ENCODE measurements at places on chromosomes 3 and 15.

GRCh38 chr3:195895078-195895860, 13.1 kb downstream of the TNK2 start:
- no peaks in the 10 kb centered on the region for H3K36me3 ChIP-seq
- H3K27me3 ChIP-seq: no peaks in the 10 kb centered on the region

DNA sequence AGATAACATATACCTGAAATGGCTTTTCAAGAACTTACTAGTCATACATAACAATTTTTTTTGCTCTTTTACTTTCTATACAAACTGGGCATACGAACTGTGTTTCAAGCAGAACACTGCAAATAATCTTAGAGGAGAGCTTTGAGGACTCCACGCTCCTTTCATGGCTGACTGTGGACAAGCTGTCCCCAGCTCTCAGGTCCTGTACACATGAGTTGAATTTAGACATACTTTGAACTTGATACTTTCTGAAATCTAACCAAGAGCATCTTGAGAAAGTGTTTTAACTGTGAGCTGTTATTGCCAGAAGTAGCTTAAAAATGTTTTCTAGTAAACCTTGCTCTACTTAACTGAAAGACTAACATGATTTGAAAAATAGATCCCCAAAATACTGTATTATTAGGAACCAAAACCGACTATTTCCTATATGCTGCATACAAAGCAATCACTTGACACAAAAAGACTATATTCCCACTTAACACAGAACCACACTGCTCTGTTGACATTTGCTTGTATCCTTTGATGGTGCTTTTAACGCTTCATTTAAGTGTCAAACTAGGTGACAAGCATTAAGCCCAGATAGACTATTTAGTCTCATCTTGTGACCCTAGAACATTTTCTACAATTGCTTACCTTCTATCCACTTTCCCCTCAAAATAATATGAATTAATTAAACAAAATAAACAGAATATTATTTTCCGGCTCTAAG, 755.8 kb downstream of the ROBO1 start:
- no peak overlapping the region for H3K4me3 ChIP-seq
- DNase-seq: no peak
- peaks cover 22% of the 10 kb centered on the region for H3K4me1 ChIP-seq
- no peaks in the 10 kb centered on the region for H3K27me3 ChIP-seq

- DNase-seq: peak; percentile 38
- H3K27ac ChIP-seq: peak overlapping the region; percentile 95
- H3K36me3 ChIP-seq: peaks cover 31% of the 10 kb centered on the region
- H3K4me1 ChIP-seq: peaks cover 32% of the 10 kb centered on the region
- peak overlapping the region; percentile 98 for H3K4me3 ChIP-seq
- H3K27me3 ChIP-seq: no peaks in the 10 kb centered on the region
Measured at GRCh38 chr3:150544726-150545125, 1.6 kb downstream of the SERP1 start.

GRCh38 chr15:49916998-49917397, 202.0 kb downstream of the ATP8B4 start:
- no peak for DNase-seq
- H3K4me3 ChIP-seq: no peak overlapping the region
- no peaks in the 10 kb centered on the region for H3K27me3 ChIP-seq
- H3K36me3 ChIP-seq: no peaks in the 10 kb centered on the region
- H3K27ac ChIP-seq: no peak overlapping the region
- H3K4me1 ChIP-seq: no peaks in the 10 kb centered on the region
